Breast epithelium (tissue), 4 donors: ENCODE measurements at places on chromosomes 4 and X. TPM values are rescaled to one million over a fixed set of nuclear protein-coding genes. Genes with fewer than 3 reads are reported as not detected.

The RXFP1 gene
- not detected for total RNA-seq

The RAB33A gene
- total RNA-seq = 2.6 TPM

- no peak for DNase-seq
Observed at GRCh38 chrX:70042399-70043371, 7.1 kb downstream of the AWAT2 start.

DNA sequence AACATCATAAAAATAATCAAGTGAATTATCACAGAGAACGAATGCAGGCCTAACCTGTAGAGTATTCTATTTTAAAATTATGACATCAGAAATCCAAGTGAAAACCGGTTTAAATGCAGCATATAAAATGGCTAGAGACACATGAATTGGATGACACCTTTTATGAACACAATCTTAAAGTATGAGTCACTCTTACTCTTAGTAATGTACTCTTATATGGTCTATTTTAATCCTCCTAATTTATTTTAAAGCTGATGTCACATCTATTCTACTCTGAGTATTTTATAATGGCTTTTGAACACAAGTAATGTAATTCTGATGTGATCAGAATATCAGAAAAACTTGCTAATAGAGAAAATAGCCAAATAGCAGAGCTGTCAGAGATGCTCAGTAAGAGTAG, 161.4 kb upstream of the RADX start:
- no peak for DNase-seq

DNA sequence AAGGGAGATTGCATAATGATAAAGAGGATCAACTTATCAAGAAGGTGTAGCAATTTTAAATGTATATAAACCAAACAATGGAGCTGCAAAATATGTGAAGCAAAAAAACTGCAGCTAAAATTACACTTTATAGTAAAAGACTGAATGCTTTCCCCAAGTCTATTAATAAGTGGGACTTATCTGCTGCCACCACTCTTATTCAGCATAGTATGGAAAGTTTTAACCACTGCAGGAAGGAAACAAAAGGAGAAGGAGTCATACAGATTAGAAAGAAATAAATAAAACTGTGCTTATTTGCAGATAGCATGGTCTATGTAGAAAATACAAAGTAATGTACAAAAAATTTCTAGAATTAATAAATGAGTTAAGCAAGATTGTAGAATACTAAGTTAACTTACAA, 94.1 kb upstream of the GK2 start:
- DNase-seq = no peak

DNA sequence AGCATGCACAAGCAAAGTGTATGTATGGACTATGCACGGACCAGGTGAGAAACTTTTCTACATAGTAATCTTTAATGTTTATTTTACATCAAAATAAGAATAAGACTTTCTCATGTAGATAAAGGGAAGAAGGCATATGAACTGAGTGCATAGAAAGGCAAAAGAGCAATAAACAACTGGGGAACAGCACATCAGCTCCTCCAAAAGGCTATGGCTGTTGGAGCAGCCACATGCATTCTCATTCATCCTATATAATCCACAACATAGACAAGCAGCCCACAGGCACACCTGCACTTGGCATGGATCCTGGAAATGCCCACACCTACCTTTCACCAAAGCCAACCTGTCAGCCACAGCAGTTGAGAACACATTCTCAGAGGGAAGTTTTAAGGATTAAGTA, 586.9 kb upstream of the INTU start:
- DNase-seq = no peak

DNA sequence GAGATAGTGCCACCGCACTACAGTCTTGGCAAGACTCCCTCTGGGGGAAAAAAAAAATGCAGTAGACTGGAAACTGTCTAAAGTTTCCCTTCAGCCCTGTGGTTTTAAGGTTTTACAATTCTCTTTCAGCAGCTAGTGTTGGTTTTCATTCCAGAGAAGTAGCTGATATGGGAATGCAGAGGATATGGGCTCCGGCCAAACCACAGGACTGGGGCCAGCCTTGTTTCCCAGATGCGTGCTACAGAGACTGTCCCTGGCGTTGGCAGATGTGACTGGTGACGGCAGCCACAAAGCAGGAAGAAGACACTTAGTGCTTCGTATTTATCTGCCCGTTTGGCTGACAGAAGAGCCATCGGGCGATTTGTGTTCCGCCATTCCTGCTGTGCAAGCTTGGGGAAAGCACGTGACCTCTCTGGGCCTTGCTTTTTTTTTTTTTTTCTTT, 43.2 kb downstream of the ZBTB49 start:
- DNase-seq = peak; percentile 78

DNA sequence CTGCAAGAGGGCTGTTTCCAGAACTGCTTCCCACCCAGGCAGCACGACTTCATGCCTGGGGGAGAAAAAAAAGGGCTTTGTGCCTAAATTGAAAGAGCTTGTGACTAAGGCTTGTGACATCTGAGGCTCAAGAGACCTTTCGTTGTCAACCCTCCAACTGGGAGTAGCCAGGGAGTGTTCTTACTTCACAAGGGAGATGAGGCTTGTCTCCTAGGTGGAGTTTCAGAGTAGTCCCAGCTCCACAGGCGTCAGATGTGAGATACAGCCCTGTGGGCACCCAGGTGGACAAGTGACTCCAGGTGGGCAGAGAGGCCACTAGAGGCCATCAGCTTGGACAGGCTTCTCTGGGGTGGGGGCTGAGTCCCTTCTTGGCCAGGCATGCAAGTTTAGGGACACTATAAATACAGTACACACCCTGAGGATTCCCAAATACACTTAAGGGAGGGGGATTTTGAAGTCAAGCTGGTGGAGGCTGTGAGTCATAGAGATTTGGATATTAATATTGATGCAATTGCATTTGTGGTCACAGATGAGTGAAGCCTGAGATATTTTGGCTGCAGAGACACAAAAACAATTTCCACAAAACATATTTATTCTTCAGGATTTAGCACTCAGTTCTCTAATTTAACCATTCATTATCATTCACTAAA, 40.1 kb upstream of the SETD7 start:
- DNase-seq = no peak

GRCh38 chrX:23509256-23509655, 158.0 kb upstream of the PRDX4 start:
- no peak for DNase-seq
